Dermis microvascular lymphatic vessel endothelial cell (primary cell): ENCODE measurements at places on chromosomes 3 and 15. TPM values are rescaled to one million over a fixed set of nuclear protein-coding genes. Genes with fewer than 3 reads are reported as not detected.

Gene TNNC1
- 0.13 TPM in 1 of 2 replicates, not detected in the other for total RNA-seq

Gene INKA1
- total RNA-seq: 13.6 and 15.0 TPM in 2 replicates

Gene GALNT15
- 29.1 and 98.9 TPM in 2 replicates for total RNA-seq

Gene MUC20
- under 0.01 TPM in 1 of 2 replicates, not detected in the other for total RNA-seq

Gene SRGAP3
- total RNA-seq: 1.0 and 2.3 TPM in 2 replicates

Gene LNP1
- 0.63 and 0.77 TPM in 2 replicates for total RNA-seq

Gene PATL2
- total RNA-seq: under 0.01 and 0.13 TPM in 2 replicates

Gene CHST13
- total RNA-seq: not detected in 2 replicates

Gene CLEC3B
- total RNA-seq: 0.25 and 0.26 TPM in 2 replicates

DNA sequence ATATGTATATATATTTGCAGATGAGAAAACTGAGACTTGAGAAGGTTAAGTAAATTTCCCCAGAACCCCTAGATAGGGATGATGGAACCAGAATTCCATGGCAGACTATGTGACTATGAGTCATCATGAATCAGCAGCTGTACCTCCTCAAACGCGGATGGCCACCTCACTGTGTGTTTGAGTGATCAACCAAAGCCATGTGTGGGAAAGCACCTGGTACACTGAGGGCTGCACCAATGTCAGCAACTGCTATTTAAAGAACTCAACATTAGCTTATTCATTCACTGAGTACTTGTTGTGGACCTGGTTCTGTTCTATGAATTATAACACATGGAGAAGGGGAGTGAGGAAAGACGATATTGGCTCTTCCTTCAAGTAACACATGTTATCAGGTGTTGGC, 377.0 kb downstream of the GAP43 start:
- no peak for DNase-seq

DNA sequence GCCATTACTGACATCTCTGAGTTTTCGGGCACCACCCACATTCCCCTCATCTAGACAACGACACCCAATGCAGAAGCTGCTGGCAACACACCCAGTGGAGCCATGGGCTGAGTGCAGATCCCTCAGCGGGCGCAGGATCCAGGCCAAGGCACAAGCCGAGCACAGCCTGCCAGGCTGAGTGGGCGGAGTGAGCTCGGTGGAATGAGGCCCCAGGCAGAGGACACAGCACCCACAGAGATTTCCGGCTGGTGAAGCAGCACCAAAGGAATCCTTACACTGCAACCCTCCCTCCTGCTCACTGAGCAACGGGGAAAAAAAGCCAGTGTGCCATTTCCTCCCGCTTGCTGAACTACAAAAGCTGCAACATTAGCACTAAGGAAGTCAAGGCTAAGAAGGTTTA, 34.3 kb downstream of the ZMAT3 start:
- DNase-seq: no peak

- DNase-seq: no peak
Observed at GRCh38 chr3:182092662-182093262, 381.0 kb downstream of the SOX2 start.

GRCh38 chr3:123390865-123391600, 57.9 kb downstream of the ADCY5 start:
- no peak for DNase-seq

GRCh38 chr3:24100696-24101402, 155.8 kb downstream of the NR1D2 start:
- no peak for DNase-seq

DNA sequence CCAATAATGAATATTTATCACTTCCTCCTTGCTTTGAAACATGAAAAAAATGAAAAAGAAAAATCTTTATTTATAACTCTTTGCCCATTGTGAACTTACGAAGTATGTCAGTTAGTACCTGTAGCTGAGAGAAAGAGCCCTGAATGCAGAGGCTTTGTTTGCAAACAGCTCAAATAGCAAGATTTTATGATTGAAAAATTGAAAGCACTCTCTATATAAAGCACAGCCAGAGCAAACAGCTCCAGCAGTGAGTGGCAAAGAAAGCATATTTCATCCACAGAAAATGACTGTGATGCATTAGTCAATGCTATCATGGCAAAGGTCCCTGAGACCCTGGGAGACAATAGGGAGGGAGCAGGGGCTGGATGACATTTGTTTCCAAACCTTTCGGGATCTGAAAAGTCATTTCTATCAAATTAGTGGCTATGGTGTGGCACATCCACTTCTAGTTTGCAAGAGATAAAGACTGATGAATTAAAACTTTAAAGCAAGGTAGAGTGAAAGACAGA, 576.1 kb downstream of the OTOL1 start:
- no peak for DNase-seq

DNA sequence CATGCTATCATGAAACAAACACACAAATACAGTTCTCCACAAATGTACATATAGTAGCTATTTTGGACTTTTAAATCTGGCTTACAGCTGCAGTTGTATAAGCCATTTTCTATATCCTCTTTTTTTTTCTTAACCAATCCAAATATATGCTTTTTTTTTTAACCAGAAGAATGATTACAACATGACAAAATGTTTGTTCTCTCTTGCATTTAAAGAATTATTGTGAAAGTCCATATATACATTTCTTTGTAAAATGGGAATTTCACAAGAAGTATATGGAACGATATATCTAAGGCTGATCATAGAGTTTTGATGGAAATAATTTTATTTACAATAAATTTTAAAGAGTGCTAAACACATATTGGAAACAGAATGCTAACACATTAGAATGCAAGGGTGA, 95.6 kb downstream of the CD200R1L start:
- no peak for DNase-seq

DNA sequence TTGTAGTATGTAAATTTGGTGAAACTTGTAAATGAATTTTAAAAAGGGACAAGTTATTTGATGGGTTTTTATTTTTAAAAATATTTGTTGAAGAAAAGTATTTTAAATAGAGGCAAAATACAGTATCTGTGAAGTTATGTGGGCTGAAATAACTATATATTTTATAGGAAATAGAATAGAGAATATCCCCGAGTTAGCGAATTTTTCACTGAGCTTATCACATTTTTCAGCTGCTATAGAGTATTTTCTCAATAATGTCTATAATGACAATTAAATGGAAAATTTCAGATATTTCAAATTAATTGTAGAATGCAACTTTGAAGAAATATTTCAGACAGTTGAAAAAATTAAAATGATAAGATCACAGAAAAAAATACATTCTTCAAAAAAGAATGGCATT, 166.4 kb upstream of the TP63 start:
- no peak for DNase-seq

DNA sequence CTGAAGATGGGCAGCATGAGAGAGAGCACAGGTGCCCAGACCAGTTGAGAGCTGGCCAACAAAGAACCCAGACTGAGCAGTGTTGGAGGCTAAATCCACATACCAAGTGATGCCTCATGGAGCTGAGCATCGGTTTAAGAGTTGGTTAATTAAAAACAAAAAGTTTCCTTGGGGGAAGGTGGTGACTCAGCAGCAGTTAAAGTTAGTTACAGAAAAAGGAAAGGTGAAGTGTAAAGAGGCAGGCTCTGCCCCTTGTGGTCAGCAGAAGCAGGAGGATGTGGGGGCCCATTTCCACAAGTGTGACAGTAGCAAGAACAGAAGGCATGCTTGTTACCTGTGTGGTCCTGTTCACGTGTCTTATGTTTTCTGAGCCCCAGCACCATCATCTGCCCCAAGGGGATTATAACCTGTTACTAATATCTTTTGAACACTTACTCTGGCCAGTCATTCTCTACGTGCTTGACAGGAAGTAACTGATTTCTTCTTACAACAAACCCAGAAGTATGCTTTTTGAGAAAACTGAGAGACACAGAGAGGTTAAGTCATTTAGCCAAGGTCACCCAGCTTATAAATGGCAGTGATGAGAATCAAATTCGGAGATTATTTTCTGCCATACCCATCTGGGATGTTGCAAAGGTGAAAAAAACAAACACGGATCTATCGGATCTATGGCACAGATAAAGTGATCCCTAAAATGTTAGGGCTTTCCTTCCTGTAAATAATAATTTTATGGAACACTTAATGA, 91.0 kb downstream of the EPHB1 start:
- no peak for DNase-seq

GRCh38 chr15:85329561-85330422, 50.6 kb upstream of the AKAP13 start:
- no peak for DNase-seq

DNA sequence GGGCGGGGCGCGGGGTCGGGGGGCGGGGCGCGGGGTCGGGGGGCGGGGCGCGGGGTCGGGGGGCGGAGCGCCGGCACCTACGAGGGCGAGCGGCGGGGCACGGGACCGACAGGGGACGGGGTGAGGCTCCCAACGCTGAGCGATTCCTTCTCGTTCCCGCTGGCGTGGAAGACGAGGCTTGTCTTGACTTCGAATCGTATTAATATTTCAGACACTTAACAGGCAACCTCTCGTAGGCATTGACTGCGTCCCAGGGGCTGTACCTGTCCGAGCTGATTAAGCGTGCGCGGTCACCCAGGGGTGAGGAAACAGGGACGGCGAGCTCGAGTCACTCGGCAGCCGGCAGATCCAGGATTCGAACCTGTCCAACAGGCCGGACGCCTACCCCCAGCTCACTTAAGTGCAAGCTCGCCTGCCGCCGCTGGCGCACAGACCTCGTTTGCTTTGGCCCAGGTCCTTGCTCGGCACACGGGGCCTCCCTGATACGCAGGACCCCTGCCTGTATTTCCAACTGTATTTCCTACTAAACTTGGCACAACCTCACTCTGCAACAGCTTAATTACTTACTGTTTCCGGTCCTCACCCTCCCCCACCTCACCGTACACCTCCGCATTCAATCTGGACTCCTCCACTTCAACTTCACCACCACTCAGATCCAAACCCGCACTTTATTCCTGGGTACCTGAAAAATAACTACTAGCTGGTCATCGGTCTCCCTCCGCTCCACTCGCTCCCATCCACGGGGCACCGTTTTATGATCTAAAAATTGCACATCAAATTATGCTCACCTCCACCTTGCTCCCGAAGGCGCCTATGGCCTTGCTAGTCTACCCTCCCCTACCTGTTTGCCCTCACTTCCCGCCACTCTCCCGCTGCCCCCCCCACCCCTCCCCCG, 722 bp upstream of the ZXDC start:
- peak; percentile 56 for DNase-seq

- no peak for DNase-seq
Observed at GRCh38 chr3:122668930-122669730, 11.5 kb upstream of the PARP14 start.

DNA sequence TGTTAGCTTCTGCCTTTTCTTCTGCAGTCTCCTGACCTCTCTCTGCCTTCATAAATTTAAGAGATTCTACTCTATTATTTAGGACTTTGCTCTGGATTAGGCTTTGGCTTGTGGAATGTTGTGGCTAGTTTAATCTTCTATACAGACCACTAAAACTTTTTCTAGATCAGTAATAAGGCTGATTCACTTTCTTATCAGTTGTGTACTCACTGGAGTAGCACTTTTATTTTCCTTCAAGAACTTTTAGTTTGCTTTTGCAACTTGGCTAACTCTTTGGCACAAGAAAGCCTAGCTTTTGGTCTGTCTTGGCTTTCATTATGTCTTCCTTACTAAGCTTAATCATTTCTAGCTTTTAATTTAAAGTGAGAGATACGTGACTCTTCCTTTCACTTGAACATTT, 265.5 kb upstream of the TBC1D5 start:
- DNase-seq: no peak

- DNase-seq: no peak
Observed at GRCh38 chr3:182527745-182528144, 265.6 kb upstream of the ATP11B start.

GRCh38 chr3:61650719-61651410, 89.5 kb downstream of the PTPRG start:
- DNase-seq: no peak

DNA sequence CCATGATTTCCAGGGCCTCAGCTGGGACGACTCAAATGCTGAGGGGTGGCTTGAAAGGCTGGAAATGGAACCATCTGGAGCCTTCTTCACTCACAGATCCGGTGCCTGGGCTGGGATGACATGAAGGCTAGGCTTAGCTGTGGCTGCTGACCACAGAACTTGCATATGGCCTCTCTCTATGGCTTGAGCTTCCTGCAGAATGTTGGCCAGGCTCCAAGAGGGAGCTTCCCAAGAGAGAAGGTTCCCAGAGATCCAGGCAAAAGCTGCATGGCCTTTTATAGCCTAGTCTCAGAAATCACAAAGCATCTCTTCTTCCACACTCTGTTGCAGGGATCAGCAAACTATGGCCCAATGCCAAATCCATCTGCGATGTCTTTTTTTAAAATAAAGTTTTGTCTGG, 44.8 kb downstream of the GATM start:
- no peak for DNase-seq

- DNase-seq: no peak
Observed at GRCh38 chr3:63338351-63338750, 60.2 kb downstream of the SYNPR start.

- DNase-seq: no peak
Observed at GRCh38 chr3:166125179-166125578, 288.0 kb upstream of the BCHE start.

- DNase-seq: no peak
Observed at GRCh38 chr15:99433026-99433756, 132.6 kb upstream of the MEF2A start.

- no peak for DNase-seq
Observed at GRCh38 chr3:65635657-65636056, 403.1 kb downstream of the MAGI1 start.

DNA sequence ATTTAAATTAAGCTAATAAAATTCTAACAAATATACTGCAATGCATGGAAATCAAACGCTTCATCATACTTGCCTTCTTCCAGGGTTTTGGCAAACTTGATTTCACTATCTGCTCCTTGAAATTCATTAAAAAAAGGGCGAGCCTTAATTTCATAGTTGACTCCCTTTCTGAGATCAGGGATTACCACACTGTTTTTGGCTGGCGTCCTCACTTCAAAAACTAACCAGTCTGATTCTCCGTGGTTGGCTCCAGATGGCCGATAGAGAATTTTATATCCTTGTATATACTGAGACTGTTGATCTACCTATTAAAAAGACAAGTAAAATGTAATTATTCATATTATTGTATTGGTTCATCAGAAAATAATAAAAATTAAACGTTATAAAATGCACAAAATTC, 1106.8 kb downstream of the ROBO1 start:
- DNase-seq: no peak

DNA sequence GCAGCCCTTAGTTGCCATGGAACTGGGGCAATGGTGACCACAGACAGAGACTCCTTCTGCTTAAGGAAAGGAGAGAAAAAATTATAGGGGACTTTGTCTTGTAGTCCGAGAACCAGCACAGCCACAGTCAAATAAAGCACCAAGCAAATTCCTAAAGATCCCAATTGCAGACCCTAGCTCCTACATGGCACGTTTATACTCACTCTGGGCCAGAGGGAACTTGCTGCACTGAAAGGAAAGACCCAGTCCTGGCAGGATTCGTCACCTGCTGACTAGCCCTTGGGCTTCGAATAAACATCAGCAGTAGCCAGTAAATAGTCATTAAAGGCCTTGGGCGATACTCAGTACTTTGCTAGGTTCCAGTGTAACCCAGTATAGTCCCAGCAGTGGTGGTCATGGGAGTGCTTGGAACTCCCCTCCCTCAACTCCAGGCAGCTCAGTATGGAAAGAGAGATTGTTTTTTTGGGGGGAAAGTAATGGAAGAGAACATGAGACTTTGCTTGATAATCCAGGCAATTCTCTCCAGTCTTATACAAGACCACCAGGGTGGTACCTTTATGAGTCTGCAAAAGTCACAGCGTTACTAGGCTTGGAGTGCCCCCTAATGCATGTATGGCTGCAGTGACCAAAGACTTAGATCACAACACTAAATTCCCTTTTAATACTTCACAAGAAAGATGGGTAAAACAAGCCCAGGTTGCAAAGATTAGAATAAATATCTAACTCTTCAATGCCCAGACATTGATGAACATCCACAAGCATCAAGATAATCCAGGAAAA, 66.4 kb upstream of the AGTR1 start:
- DNase-seq: peak; percentile 17
